ENCODE measurements at places on chromosomes 6 and 20.

- DNase-seq = no peak
Measured at GRCh38 chr20:1973601-1974440, 20.0 kb downstream of the PDYN start.

GRCh38 chr20:6673071-6673470 lies 94.4 kb upstream of the BMP2 start:
- no peak for DNase-seq

GRCh38 chr6:72975352-72975752 lies 249.9 kb downstream of the KHDC1L start:
- DNase-seq = no peak

DNA sequence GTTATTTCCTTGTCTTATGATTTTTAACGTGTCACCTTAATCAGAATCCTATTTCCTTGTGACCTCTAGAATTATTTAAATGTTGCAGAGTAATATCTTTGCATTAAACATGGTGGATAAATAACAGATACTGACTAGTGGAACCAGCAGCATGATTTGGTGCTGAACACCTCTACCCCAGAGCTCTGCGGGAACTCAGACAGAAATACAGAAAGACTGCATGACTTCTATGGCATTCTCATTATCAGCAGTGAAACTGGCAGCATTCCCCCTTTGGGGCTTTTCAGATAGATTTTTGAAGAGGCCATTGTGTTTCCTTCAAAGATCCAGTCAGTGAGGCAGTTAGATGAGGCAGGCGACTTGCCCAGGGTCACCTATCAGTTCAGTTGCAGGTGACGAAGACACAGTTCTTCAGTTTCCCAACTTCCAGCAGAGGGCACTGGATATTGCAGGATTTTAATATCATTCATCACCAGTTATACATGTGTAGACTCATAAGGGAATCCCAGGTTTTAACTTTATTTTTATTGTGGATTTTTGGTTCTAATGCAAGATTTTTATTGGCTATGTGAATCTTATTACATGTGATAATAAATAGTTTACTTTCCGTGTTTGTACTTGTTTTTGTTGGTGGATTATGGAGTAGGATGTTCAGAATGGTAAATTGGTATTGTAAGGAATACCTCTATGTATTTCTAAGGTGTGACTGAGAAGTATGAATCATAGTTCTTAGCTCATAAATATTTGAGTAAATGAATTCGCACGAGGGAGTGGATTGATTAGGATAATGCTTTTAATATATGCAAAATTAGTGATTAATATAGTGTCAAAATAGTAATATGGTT lies 81.3 kb downstream of the AFDN start:
- DNase-seq = no peak

DNA sequence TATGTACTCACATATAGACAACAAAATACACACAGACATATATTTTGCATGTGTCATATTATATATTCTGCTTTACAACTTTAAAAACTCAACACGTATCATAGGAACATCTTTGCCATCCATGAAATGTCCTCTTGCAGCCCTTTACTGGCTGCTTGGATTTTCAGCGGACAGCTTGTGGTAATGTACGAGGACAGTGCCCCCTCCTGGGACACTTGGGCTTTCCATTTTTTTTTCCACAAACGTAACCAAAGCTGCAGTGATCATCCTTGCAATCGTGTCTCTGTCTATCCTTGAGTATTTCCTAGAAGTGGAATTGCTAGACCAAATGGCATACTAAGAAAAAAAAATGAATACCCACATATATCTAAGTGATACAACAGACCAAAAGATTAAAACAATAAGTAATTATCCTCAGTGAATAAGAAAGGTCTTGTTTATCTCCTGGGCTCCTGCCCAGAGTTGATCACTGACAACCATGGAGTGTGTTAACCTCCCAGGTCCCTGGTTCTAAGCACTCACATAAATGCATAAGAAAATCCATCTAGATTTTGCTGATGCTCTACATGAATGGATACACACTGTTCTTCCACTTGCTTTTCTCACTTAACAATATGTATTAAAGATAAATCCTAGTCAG lies 18.1 kb downstream of the BPI start:
- DNase-seq = no peak

GRCh38 chr6:83047065-83047754 lies 18.4 kb downstream of the UBE3D start:
- no peak for DNase-seq

DNA sequence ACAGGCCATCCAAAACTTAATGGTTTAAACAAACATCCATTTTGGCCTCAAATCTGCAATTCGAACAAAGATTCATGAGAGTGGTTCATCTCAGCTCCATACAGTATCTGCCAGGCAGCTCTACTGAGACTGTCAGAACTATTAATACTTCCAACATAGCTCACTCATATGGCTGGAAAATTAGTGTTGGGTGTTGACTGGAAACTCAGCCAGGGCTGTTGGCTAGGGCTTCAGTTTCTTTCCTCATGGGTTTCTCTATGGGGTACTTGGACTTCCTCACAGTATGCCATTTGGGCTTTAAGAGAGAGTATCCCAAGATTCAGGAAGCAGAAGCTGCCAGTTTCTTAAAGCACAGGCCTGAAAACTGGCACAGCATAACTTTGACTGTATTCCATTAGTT lies 240.3 kb downstream of the TPBG start:
- DNase-seq = no peak

DNA sequence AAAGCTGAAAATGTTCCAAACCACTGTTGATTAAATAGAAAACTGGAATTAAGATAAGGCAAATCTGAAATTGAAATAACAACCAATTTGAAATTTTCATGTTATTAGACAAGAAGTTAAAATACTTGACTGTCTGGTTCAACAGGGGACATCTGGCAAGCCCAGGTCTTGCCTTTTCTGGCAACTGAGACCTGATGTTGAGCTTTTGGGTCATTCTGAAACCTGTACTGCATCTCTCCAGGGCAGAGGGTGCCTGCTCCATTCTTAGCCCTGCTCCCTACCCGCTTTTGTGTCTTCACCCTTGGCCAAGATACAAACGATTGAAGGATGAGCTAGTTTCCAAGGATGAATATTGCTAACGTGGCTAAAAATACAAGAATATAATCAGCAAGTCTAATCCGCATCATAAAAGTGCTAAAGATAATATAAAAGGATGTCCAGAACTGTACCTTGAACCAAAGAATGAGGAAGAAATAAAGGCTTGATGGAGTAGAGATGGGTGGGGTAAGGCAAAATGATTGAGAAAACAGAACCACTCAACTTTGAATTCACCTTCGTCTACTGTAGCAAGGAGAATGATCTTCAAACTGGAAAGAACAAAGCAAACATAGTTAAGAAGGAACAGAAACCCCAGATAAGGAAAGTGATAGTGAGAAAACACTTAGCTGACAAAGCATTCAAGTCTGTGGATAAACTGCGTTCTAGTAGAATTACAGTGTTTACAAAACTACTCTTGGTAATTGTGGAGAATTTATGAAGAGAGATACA lies 109.8 kb upstream of the MAN1A1 start:
- DNase-seq = no peak

DNA sequence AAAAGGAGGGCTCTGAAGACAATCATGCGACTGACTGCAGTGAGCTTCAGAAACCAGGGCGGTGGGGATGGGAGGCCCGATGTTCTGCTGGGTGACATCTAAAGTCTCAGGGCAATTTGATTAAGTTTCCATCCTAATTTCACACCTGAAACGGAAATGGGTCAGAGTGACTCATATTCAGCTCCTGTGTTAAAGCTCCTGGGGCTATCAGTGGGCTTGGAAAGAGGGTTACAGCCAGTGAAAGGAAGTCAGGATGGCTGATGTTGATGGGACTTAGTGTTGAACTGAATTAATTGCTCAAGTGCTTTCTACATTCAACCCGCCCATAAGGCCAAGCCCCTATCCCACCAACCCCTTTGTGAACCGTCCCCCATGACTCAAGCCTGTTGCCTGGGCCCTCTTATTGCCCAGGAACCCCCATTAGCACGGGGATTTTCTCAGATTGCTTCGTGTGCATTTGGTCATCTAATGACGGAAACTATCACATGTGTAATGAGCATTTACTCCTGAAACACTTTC lies 47.1 kb upstream of the TBC1D7 start:
- DNase-seq = no peak

DNA sequence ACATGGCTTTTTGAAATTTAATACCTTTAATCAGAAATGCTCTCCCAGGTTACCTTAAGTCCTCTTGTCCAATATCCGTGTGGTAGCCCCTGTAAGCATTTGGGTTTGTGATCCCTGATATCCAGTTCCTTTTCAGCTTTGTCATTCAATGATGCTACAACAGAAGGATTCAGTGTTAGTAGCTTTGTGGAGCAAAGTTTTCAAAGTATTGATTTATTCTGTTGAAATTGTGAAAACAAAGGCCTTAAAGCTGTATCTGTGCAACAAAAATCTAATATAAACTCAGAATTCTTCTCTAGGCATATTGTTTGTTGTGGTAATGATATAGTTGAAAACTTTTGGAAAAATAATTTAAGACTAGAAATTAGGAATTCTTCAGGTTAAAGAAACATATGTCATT lies 91.9 kb downstream of the ADGRB3 start:
- DNase-seq = no peak

- no peak for DNase-seq
Measured at GRCh38 chr6:31559958-31560696, 12.0 kb upstream of the LTA start.

GRCh38 chr6:131290955-131291354 lies 155.7 kb downstream of the AKAP7 start:
- DNase-seq = no peak

DNA sequence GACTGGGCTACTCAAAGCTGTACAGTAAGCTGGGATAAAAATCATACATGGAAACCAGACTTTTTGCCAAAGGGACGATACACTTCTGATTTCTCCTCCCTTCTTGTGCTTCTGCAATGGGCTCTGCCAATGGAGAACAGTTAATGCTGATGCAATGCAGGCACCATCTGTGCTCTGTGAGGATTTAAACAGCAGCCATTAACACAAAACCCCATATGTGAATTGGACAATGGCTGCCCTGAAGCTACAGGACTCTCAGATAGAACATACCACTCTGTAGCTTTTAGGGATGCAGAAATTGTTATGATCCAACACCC lies 71.9 kb downstream of the GJA10 start:
- no peak for DNase-seq

- DNase-seq = no peak
Measured at GRCh38 chr6:85404564-85405174, 45.2 kb upstream of the NT5E start.

DNA sequence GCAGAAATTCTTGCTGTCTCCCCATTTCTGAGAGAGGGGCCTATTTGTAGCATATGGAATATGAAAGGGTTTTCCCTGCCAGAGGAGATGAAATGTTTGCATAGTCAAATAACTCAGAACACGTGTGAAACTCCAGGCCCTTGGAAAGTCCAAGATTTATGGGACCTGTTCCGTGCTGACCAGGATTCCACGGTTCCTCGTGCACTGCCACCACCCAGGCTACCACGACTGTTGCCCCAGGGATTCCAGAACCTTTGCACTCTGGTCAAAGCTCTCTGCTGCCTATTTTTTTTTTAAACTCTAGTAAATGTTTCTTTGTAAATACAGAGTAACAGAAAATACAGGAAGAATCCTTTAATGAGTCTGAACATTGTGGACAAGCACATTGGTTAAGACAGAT lies 35.0 kb downstream of the MYLK4 start:
- no peak for DNase-seq

GRCh38 chr6:18141805-18142590 lies 12.9 kb downstream of the TPMT start:
- DNase-seq = no peak

Measured in posterior cingulate gyrus (tissue), 11 donors.